Head of caudate nucleus (tissue), 42 donors: ENCODE measurements at places on chromosomes 7 and 10.

- DNase-seq = no peak
Observed at GRCh38 chr10:62853710-62854109, 37.5 kb upstream of the EGR2 start.

- no peak for DNase-seq
Observed at GRCh38 chr10:48253970-48254657, 20.4 kb downstream of the FRMPD2 start.

DNA sequence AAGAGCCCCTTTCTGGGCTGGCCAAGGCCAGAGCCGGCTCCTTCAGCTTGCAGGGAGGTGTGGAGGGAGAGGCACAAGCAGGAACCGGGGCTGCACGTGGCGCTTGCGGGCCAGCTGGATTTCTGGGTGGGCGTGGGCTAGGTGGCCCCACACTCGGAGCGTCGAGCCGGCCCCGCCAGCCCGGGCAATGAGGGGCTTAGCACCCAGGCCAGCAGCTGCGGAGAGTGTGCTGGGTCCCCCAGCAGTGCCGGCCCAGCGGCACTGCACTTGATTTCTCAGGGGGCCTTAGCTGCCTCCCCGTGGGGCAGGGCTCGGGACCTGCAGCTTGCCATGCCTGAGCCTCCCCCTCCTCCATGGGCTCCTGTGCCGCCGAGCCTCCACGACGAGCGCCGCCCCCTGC is 48.1 kb downstream of the SH2D4B start:
- peak; percentile 26 for DNase-seq

DNA sequence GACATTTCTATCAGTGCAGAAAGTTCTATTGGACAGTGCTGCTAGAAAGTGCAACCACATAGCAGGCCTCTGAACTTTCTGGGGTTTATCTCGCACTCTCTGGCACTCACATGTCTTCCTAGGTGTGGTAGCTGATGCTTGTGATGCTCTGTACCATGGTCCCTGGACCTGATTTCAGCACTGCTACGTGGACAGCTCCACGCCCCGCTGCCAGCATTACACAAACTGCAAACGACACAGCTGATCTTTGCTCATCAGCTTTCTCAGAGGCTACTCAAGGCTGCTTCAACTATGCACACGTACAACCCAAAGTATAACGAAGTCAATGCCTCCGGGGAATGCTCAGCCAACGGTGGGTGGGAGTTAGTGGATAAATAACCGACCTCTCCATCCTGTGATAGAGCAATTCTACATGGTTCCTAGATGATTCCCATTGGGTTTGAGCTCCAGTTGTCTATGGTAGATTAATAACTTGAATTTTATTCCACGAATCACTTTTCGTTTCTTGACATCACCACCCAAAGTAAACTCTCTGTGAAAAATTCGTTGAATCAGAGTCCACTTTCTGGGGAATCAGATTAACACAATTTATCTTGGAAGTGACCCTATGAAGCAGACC is 302.5 kb downstream of the ACTR3B start:
- DNase-seq = no peak

DNA sequence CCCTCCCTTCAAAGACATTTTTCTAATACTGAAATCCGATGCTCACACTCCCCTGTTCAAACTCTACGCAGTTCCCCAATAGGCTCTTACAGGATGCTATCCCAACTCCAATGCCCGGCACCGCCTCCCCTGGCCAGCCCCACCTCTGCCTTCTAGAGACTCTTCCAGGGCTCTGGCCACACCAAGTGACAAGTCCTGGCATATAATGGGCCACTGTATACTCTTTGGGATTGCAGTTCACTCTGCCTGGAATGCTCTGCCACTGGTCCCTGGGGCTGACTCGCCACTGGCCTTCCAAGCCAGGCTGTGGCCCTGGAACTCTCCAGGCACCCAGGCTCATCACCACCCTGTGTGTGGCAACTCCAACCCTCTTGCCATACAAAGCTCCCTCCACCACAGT is 3.1 kb upstream of the BRI3 start:
- no peak for DNase-seq

GRCh38 chr10:118867768-118868167 is 113.0 kb upstream of the CACUL1 start:
- DNase-seq = no peak

DNA sequence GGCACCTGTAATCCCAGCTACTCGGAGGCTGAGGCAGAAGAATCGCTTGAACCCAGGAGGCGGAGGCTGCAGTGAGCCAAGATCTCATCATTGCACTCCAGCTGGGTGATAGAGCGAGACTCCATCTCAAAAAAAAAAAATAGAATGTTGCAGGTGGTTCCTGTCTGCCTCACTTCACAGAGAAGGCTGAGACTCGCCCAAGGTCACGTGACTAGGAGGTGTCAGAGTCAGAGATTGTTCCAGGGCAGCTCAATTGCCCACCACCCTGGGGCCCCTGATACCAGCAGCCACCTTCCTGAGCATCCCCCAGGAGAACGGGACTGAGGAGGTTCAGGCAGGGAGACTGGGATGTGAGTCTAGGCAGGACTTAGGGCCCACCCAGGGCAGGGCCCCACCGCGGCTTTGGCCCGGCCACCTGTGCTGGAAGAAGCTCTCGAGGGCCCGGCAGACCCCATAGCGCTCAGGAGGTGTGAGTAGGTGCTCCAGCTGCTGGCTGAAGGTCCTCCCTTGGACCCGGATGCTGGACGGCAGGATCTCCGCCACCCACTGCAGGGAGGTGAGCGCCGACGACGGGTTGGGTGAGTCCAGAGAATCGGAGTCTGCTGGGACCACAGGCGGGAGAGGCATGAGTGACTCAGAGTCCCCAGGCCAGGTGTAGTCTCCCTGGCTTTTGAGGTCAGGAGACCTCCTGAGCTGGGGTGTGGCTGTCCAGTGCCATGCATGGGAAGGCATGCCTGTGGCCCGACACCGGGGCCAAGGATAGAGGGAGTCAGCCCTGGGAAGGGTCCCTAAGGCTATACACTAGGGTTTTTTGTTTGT is 30.9 kb downstream of the GRID2IP start:
- no peak for DNase-seq

DNA sequence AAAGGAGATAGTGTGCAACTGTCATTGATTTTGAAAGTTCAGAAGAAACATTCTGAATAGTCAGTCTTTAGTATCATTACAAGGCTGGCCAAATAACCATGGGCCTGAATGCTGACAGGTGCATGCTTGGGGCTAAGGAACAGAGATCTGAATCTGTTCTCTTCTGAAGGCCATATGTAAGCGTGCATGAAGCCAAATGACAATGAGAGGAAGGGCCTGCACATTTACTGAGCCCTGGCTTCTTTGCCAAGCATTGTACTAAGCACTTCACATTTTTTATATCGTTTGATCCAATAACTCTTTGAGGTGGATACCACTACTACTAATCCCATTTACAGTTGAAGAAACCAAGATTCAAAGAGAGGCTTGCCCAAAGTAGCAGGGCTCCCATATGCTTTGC is 22.5 kb upstream of the TIAL1 start:
- DNase-seq = no peak

DNA sequence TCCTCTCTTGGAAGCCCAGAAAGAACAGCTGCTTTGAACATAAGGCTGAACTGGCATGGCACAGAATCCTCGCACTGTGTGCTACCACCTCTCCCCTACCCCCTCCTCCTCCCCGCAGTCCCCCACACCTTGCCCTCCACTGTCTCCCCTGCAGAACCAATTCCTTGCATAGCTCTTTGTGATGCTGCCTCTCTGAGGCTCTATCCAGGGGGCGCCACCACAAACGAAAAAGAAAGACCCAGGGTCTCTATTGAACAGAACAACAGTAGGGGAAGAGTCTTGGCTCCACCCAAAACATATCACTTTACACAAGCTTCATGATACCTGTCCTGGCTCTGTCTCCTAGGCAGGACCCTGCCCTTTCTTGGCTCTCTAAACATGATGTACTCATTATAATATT is 26.2 kb upstream of the EBLN1 start:
- no peak for DNase-seq

DNA sequence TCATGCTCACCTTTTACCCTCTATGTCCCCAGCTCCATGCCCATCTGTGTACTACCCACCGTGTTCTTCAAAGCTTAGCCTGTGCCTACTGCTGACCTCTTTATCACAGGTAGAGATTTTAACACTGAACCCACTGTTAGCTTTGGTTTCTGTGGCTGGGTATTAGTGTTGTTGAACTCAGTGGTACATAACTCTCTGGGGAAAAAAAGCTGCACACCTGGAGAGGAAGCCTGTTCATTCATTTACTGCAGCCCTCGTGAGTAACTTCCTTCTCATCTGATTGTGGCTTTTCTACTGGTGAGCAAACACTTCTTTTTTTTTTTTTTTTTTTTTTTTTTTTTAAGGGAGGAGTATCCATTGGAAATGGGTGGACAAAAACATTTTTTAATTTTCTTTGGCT is 326.3 kb downstream of the CCSER2 start:
- DNase-seq = no peak

GRCh38 chr10:109891105-109891504 is 32.2 kb downstream of the XPNPEP1 start:
- DNase-seq = no peak

GRCh38 chr7:91265693-91266066 is 1.4 kb downstream of the FZD1 start:
- no peak for DNase-seq

DNA sequence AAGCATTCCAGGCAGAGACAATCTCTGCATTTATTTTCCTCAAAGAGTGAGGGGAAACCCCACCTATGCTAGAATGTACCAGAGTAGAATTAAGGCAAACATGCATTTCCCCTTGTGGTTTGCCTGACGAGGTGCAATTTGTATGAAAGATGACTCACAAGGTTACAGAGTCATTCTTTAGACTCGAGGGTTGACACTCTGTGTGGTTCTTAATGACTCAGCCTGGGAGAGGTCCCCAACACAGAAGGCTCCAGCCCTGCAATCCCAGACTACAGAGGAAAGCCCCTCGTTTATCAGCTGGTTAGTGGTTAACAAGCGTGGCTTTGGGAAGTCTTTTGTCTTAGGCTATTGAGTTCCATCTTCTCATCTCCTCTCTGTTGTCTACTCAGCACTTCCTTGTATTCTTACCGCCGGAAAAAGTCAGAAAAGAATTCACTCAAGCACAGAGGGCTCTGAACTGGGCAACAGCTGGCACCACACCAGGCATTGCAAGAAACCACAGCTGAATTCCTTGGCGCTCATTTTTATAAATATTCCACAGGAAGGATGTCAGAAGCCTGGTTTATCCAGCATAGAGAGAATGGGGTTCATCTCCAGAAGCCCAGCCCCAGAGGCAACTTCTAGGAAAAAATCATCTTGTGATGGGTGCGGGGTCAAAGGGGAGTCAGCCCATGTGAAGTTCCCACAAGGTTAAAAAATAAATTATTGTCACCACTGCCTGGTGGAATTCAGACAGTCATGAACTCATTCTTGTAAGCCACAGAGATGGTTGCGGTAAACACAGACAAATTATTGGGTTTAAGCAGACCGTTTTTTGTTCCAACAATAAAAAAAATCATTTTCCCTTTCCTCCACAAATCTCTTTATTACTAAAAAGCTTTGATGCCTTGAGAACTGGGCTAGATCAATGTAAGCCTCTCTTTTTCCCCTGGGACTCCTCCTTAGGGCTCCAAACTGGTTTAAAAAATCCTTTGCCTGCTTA is 24.5 kb upstream of the SVIL start:
- no peak for DNase-seq

DNA sequence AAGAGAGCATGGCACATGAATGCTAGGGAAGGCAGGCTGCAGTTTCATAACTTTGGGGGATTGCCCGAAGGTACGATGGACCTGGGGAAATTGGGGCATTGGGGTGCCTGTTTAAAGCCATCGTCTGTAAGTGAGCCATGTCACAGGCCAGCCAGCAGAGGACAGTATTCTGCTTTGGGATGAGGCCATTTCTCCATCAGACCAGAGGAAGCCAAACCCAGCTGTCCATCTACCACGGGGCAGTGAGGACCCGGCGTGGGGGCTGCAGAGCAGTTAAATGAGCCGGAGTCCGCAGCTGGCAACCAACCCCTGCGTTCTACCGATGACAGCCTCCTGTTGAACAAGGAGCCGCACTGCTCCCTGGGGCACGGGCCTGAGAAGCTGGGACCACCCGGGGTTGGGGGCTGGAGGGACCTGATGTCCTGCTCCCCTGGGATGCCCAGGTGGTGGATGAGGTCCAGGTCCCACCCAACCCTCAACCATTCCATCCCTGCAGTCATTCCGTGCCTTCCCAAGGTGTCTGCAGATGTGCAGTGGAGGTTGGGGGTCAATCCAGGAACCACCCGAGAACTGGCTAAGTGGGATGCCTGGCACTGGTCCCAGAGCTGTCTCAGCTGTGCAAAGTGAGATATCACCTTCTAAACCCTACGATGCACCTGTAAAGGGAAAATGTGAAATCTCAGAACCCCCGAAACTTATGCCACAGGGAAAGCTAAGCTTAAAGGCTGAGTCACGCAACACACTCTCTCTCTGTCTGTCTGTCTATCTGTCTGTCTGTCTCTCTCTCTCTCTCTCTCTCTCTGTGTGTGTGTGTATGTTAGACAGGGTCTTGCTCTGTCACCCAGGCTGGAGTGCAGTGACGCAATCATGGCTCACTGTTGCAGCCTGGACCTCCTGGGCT is 12.1 kb upstream of the RHBDD2 start:
- DNase-seq = peak; percentile 34

GRCh38 chr10:118020365-118020764 is 26.4 kb downstream of the RAB11FIP2 start:
- DNase-seq = no peak

- no peak for DNase-seq
Observed at GRCh38 chr10:61943674-61944378, 42.3 kb downstream of the ARID5B start.

DNA sequence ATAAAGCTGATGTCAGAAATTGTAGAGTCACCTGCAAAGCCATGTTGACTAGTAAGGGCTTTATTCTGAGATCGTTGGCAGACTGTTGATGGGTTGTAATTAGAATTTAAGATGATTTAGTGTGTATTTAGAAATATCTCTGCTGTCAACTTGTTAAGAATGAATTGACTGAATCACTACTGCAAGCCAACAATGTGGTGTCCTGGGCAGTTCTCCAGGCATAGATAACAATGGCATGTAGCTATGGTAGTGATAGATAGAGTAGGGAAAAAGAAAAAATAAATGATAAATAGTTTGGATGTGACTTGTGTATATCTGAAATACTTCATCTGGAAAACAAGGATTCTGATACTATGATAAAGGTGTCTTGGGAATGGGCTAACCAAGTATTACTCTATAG is 640.2 kb downstream of the ARL4A start:
- no peak for DNase-seq

DNA sequence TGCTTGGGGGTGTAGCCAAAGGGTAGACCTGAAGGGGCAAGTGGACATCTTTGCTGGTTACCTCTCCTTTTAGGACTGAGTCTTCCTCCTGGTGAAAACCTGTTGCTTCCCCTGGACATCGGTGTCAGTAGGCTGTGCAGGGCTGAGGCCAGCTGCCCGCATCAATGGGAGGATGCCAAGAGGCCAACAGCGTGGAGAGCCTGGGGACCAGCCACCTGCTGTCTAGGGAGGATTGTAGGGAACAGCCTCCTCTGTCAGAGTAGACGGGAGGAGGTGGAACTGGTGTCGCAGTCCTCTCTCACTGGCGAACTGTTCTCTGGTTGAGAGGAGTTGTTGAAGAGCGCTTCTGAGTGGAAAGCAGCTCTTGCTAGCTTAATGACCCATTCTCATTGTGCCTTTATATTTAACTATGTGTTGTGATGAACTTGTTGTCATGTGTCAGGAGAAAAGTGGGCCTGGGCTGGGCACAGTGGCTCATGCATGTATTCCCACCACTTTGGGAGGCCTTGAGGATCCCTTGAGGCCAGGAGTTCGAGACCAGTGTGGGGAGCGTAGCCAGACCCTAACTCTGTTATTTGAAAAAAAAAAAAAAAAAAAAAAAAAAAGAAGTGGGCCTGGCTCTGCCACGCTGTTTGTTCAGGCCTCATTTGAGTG is 1.8 kb downstream of the SUFU start:
- no peak for DNase-seq
